Hematopoietic multipotent progenitor cell treated with erythropoietin and hydrocortisone succinate and interleukin-3 and kit ligand, for 6 days (in vitro differentiated cells): ENCODE measurements at places on chromosomes 7 and 10.

- no peak for DNase-seq
Observed at GRCh38 chr7:13801669-13802068, 187.8 kb downstream of the ETV1 start.

DNA sequence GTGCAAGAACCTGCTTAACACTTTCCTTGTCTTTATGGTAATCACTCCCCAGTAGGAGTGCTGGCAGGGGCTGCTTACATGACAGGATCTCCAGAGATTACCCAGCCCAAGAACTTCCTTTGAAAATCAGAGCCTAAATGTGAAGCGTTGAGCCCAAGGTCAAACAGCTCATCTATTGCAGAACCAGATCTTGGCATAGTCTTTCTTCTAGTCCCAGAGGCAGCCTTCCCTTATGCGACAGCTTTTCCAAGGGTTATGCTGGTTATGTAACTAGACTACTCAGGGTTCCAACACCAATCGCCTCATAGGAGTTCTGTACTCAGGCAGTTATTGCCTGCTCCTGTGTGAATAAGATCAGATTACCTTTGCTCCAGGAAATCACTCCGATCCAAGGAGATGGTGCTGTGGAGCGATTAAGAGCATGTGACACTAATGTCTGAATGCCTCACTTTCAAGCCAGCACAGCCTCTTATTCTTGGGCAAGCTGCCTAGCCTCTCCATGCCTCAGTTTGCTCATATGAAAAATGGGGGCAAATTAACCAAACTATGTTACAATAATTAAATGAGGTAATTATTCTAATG lies 8.4 kb upstream of the LGI1 start:
- no peak for DNase-seq

- DNase-seq = no peak
Observed at GRCh38 chr7:47574482-47575329, 7.2 kb downstream of the TNS3 start.

DNA sequence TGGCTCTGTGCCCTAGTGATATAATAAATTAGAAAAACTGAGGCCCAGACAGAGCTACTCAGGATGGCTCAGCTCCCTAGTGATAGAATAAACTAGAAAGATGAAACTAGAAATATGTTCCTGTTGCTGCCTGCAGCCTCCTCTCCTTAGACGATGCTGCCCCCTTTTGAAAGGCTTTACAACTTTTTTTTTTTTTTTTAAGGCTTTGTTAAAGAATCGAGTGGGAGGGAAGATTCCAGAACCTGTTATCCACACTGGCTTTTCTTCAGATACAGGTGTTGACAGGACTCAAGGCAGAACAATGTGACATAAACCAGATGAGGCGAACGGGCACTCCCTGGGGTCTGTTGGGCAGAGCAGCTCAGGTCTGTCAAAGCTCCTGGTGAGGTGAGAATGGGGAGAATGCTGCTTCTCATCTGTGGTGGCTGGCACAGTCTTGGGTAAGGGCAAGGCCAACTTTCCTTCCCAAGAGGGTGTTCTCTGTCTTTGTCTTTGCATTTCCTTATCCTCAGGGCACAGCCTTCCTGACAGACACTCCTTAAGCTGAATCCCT lies 175.1 kb downstream of the COBL start:
- DNase-seq = peak; percentile 69

GRCh38 chr10:89076120-89076519 lies 85.5 kb downstream of the FAS start:
- no peak for DNase-seq

DNA sequence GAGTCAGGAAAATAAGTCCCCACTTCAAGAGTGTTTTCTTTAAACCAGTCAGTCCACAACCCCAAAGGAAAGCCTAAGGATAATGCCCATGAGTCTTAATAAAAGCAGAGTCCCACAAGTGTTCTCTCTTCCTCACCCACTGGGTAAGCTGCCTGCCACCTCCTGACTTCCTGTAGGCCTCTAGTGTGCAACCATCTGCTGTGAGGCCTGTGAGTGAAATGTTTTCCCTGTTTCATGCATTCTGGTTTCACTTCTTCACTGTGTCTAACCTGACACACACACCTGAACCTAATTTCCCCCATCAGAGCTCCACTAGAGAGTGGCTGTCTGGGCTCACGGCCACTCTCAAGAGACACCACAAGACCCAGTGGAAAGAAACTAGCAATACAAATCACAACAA lies 38.9 kb upstream of the GDF10 start:
- no peak for DNase-seq
